ENCODE measurements at places on chromosomes 1 and 21. TPM values are rescaled to one million over a fixed set of nuclear protein-coding genes. Genes with fewer than 3 reads are reported as not detected.

Gene APOBEC4
- not detected for total RNA-seq

Gene ARTN
- under 0.01 TPM for total RNA-seq

Gene CELA3B
- not detected for total RNA-seq

Gene GJA9
- total RNA-seq: not detected

Gene CFAP45
- total RNA-seq: 0.37 TPM

Gene ALX3
- total RNA-seq: not detected

Gene FCRLA
- 1.8 TPM for total RNA-seq

Gene RPL5
- 1,041 TPM for total RNA-seq

Gene APP
- total RNA-seq: 315 TPM

Gene SERTAD4
- 0.20 TPM for total RNA-seq

Gene SPATA17
- 0.98 TPM for total RNA-seq

Gene GBP1
- 14.0 TPM for total RNA-seq

Gene HRNR
- total RNA-seq: not detected

Gene RAB4A
- 16.2 TPM for total RNA-seq

Gene TPTE
- not detected for total RNA-seq

Gene PRKCZ
- 1.8 TPM for total RNA-seq

Gene AMY1B
- not detected for total RNA-seq

Gene HSD11B1
- total RNA-seq: 16.5 TPM

Gene ASTN1
- total RNA-seq: not detected

Gene ANKRD35
- total RNA-seq: 2.9 TPM

Gene S100A7
- total RNA-seq: not detected

Gene SLC25A44
- total RNA-seq: 17.0 TPM

Gene TMEM222
- total RNA-seq: 25.0 TPM

Gene FOXE3
- not detected for total RNA-seq

Gene NBPF6
- not detected for total RNA-seq

Gene SOX13
- 12.9 TPM for total RNA-seq

Gene GBP3
- total RNA-seq: 17.3 TPM

Gene GUCA2B
- not detected for total RNA-seq

Gene SSU72
- total RNA-seq: 56.7 TPM

Gene IGSF3
- total RNA-seq: 0.39 TPM
